ENCODE measurements at places on chromosomes 3 and 15.

GRCh38 chr3:144821583-144821982 lies 850.0 kb downstream of the DIPK2A start:
- no peak for DNase-seq

- no peak for DNase-seq
Measured at GRCh38 chr3:14397531-14397930, 4.9 kb upstream of the SLC6A6 start.

GRCh38 chr3:166560253-166560652 lies 723.0 kb upstream of the BCHE start:
- DNase-seq = no peak

DNA sequence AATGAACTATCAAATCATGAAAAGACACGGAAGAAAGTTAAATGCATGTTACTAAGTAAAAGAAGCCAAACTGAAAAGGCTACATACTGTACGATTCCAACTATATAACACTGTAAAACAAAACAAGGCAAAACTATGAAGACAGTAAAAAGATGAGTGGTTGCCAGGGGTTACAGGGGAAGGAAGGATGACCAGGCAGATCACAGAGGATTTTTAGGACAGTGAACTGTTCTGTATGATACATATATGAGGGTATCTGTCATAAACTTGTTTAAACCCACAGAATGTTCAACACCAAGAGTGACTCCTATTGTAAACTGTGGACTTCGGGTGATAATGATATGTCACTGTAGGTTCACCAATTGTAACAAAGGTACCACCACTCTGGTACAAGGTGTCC lies 60.6 kb downstream of the CHSY1 start:
- no peak for DNase-seq

DNA sequence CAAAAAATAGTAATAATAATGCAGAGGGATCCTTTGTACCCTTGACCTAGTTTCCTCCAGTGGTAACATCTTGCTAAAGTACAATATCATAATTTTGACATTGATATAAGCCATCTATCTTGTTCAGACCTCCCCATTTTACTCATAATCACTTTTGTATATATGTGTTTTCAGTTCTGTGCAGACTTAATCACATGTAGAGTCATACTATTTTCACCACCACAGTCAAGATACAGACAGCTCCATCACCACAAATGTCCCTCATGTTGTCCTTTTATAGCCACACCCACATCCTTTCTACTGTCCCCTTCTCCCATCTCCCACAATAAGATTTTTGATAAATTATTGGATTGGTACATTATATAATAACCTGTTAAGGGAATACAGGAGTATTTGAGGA lies 25.4 kb downstream of the ZNF609 start:
- no peak for DNase-seq

- DNase-seq = no peak
Measured at GRCh38 chr3:93910097-93910496, 63.6 kb downstream of the PROS1 start.

All from KBM-7 (cell line).